Lower leg skin (tissue), 4 donors: ENCODE measurements at places on chromosomes 2 and 18.
A peak's percentile ranks its signal among the peaks of the same experiment; 100 is the strongest.

GRCh38 chr2:36597003-36597531, 901 bp downstream of the FEZ2 start:
- DNase-seq = no peak

DNA sequence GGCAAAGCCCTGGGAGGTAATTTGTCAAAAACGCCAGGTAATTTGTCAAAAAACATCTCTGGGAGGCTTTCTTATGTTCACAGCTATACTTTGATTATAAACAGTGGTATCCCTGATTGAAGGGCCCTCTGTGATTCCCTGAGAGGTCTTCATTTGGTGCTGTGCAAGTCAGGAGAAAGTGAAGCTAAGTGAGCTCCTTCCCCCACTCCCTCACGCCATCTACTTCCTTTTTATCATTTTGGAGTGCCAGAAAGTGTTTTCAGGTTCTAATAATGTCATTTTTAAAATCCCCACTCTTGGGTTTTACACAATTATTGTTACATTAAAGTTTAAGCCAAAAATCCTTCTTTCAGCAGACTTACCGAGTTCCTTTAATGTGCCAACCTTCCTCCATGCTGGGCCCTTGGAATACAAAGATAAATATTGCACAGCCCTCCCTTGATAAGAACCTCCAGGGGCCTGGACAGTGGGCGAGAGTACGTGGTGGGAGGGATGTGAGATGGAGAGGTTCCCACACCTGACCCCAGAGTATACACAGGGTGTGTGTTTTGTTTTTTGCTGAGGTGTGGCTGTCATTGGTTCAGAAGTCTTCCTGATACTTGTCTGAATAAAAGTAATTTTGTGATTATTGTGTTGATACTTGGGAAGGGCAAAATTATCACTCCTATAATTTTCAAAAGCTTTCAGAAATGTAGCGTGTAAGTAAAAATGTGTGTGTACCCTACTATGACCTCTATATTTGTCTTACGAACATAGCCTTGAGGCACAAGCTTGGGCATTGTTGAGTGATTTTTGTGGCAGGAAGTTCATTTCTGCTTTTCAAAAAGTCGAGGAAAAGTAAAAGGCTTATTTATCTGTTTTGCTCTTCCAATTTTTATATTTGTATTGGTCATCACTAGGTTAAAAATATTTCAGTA, 8.2 kb downstream of the MAPRE2 start:
- no peak for DNase-seq

- no peak for DNase-seq
Measured at GRCh38 chr2:62300925-62301324, 105.0 kb downstream of the B3GNT2 start.

- DNase-seq = no peak
Measured at GRCh38 chr2:134216152-134216829, 37.6 kb upstream of the MGAT5 start.

- DNase-seq = peak; percentile 75
Measured at GRCh38 chr2:9380702-9381628, 42.4 kb downstream of the ITGB1BP1 start.

GRCh38 chr2:125591954-125592353, 1064.0 kb upstream of the GYPC start:
- DNase-seq = no peak

DNA sequence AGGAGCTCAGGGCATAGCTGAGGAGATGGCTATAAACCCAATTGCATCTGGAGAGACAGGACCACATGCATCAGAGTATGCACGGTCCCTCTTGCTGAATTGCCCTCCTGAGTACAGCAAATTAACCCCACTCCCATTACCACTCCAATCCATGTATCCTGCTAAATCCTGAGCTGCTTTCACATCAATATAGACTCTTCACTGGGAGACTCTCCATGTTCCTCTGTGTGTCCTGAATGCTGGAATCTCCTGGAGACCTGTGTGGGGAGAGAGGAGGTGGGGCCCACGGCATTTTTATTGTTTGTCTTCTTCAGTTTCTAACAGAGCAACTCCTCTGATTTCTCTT, 41.6 kb downstream of the THNSL2 start:
- DNase-seq = no peak

- no peak for DNase-seq
Measured at GRCh38 chr2:56680971-56681631, 497.3 kb downstream of the CCDC85A start.

GRCh38 chr2:166173263-166173662, 45.4 kb upstream of the SCN1A start:
- no peak for DNase-seq

DNA sequence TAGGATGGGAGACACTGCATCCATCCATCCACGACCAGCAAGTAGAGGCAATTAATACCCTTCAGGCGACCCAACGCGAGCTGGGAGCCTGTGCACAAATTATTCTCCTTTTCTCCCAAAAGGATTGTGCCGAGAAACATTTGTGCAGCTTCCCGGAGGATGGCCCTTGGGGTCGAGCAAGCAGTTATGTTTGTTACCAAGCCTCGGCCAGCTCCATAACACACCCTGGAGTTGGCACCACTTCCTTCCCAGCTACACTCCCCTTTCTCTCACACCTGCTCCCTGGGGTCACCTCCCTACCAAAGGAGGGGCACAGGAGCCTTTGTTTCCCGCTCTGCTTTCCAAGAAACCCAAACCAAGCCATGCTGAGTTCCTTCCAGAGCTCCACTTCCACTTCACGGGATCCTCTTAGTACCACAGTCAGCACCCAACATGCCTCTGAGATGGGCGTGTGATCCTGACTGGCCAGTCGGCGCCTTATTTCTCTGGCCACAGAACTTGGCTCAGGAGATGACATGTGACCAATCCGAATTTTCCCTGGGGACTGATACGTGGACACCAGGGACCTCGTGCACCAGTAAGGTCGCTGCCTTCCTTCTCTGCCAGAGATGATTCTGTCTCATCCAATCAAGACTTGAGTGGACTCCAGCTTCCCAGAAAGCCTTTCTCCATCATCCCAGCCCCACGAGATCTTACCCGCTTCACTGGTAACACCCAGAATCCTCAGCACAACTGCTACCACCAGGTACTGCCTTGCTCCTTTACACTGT, 28.5 kb downstream of the GPR55 start:
- DNase-seq = peak; percentile 53

DNA sequence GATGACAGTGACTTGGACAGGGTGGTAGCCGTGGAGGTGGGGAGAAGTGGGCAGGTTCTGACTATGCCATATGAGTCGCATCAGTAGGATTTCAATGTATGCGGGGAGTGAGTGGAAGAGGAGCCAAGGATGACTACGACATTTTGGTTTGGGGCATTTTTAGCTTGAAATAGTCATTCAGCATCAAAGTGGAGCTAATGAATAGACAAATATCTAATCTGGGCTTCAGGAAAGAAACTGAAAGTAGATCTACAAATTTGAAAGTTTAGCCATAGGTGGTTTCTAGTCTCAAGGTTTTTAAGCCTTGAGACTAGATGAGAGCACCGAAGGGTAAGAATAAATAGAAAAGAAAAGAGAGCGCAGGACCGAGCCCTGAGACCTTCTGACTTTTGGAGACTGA, 58.3 kb downstream of the FEZ2 start:
- no peak for DNase-seq

DNA sequence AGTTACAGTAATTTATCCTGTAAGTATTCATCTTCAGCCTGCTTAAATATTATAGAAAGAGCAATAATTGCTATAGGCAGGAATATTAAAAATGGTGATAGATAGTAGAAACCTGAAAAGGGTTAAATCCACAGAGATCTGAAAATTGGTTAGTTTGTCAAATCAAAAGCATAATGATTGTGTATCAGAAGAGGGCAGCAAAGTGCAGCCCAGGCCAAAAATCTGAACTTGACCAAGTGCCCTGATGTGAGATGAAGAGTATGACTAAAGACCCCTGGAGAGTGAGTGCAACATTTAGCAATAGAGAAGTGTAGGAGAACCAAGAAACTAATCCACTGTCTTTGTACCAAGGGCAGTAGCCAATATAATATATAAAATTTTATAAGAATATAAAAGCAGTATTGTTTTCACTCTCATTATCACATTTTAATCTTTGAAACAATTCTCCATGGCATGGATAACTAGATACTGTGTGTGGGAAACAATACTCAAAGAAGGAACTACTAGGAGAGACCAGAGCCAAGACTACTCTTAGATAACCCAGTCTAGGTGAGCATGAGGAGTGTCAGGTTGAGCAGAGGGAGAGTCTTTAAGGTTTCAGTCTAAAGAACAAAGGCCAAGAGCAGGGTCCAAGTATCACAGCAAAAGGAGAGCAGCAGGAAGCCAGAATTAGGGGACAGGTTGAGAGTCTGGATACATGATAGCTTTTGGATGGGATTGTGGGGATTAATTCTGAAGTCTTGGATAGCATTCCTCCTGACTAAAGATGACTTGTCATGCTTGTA, 148.7 kb downstream of the CALCRL start:
- DNase-seq = no peak

DNA sequence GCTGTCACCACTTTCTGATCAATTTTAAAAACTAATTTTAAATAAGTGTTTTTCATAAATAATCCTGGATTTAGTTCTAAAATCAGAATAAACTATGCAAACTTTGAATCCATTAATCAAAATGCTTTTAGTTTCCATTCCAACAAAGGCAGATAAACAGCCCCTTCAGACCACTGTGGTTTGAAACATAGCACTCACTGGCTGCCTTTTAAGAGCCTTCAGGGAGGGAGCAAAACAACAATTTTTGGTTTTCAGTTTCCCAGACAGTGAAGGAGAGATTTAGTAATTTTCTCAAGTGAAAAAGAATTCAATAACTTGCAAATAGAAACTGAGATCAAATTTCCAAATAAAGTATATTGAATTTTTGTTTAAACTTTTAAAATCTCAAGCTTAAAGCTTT, 46.1 kb downstream of the CDK15 start:
- DNase-seq = no peak

GRCh38 chr18:57784034-57784800, 18.9 kb downstream of the ATP8B1 start:
- DNase-seq = no peak

DNA sequence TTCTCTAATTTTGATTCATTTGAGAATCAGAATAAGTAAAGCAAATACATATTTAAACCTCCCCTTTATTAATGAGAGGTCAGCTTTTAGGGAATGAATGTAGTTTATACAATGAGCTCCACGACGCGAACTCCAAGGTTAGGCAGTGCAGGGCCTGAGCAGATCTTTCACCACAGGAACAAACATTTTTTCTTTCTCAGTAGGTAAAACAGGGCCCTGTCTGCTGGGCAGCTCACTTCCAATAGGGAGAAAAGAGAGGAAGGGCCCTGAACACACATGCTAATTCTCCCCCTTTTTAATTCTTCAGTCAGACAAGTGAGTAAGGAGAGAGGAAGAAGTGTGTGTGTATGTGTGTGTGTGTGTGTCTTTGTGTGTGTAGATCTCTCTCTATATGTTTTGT, 682.4 kb upstream of the TMEFF2 start:
- no peak for DNase-seq

DNA sequence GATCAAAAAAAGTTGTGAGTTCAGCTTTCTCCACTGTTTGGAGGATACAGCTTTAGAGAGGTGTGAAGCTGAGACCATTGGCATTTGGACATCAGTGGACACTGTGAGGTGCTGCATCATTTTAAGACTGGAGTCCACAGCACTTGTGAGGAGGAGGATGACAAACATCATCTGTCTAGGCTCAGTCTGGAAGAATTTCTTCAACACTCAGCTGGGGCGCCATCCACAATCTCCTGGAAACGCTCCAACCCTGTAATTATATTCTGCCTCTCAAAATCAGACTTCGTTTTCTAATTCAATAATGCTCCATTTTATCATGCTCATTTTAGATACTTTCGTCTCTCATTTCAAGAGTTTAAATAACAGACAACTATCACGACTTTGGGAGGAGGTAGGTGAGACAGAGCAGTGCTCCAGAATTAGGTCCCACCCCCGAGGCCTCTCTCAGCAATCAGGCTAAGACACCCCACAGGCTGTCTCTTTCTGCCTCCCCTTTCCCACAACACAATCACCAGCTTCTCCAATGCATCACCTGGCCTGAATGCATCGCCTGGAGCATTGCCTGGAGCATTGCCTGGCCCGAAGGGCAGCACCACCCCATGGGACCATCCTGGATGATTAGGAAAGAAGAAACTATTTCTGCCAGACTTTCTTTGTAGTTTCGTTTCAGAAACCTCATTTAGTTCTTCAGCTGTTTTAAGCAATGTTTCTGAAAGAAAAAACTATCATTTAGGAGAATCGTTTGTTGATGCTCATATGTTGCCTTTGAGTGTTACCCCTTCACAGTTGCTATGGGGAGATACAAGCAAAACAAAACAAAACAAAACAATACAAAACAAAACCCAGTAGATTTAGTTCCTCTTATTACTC, 37.0 kb upstream of the DPP10 start:
- no peak for DNase-seq
